ENCODE measurements at places on chromosomes 2 and 18.

GRCh38 chr2:196955036-196955435 lies 28.5 kb upstream of the PGAP1 start:
- DNase-seq = no peak

DNA sequence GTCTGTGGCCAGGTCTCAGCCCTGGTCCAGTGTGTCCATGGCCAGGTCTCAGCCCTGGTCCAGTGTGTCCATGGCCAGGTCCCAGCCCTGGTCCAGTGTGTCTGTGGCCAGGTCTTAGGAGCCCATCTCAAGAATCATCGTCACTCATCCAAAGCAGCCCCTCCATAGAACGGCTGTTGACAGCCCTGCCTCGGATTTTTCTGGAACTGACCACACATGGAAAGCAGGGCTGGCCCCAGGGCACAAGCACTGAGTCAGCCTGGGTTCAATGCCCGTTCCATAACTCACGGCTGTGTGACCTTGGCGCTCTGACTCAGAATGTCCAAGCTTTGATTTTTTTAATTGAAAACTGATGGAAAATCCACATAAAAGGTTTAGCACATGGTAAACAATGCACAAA lies 59.9 kb upstream of the SNTG2 start:
- DNase-seq = peak; percentile 73

DNA sequence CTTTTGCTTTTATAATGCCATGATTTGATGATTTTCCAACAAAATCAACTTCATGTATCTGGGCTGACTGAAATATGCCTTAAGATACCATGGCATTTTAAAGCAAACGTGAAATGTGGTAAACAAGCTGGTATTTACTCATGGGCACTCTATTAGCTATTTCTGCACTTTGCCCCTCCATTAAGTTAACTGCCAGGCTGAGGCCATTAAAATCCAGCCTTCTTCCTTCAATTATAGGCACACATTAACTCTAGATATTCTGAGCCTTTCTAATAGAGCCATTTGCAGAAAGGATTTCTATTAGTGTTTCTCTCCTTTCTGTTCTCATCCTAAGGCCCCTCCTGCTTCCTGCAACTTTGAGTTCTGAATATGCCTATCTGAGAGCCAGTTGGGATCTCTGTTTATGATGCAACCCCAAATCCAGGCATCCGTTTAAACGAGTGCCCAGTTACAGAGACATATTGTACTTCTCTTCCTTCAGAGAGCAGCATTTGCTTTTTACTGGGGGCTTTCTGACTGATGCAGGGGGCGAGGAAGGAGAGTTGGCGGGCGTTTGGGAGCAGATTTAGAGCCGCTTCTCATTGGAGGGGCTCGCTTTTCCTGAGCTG lies 1.6 kb upstream of the KCNJ3 start:
- DNase-seq = no peak

DNA sequence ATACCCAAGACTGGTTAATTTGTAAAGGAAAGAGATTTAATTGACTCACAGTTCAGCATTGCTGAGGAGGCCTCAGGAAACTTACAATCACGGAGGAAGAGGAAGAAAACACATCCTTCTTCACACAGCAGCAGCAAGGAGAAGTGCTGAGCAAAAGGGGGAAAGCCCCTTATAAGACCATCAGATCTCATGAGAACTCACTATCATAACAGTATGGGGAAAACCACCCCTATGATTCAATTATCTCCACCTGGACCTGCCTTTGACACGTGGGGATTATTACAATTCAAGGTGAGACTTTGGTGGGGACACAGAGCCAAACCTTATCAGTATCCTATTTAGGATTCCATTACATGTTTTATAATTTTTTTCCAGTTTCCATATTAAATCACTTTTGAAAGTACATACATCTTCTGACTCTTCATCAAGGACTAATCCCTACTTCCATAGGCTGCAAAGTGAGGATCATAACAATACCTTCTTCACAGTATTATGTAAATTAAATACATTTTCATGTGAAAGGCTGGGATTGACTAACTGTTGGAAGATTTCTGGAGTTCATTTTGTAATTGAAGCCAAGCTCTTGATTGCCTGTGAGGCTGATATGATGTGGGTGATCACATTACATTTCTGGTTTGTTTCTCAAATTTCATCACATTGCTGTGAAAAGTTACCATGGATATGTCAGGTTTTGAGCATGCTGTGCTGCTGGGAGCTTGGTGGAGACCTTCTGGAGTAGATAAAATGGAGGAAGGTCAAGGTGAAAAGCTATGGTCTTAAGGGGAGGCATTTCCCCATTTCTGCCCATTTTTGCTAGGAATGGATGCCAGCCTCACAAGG lies 31.7 kb upstream of the CERS6 start:
- DNase-seq = no peak

DNA sequence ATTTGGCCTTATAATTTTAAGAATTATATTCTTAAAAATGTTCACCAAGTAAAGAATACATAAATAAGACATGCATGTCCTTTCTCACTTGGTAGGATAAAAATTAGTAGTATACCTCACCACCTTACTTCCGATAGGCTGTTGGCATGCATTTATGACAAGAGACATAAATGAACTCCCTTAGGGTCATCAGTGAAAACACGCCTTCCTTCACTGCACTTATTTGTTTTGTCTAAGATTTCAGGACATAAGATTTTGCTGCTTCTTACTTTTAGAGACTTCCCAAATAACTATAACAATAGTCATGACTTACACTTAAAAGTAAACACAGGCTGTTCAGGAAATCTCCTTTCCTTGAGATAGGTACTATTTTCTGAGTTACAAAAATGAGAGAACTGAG lies 661.3 kb upstream of the CNTNAP5 start:
- no peak for DNase-seq

- DNase-seq = no peak
These were observed 81.4 kb upstream of the GATA6 start for GRCh38 chr18:22088029-22088428.

DNA sequence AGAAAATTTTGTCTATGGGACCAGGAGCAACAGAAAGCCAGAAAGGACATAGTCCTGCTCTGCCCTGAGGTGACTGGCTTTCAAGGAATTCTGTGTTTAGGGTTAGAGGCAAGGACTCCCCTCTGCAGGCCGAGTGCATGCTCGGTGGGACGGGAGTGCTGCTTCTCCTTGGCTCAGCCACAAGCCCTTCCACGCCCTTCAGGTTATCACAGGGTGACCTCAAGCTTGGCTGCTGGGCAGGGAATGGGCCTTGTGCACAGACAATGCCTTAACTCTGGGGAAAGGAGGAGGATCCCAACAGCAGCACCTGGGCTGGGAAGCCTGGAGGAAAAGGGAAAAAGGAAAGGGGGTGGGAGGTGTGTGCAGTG lies 32.8 kb downstream of the FAM178B start:
- DNase-seq = no peak

GRCh38 chr2:240405133-240405532 lies 30.3 kb upstream of the GPC1 start:
- peak; percentile 27 for DNase-seq

- no peak for DNase-seq
These were observed 23.5 kb downstream of the MARCHF4 start for GRCh38 chr2:216348756-216349308.

DNA sequence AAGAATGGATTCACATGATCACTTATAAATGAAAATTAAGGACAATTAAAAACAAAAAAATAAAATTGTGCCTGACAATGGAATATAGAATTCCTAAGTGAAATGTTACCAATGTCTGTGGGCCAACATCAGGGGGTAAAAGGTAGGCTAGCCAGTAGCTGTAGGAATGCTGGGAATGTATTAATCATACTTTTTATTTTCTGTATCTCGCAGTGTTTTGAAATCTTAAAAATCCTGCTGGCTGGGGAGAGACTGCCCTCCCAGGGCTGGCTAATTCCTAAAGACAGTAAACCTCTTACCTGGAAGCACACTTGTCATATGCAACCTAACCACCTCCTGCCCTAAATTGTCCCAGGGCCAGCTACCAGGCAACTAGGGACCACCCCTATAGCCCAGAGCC lies 69.8 kb downstream of the REV1 start:
- no peak for DNase-seq

GRCh38 chr2:121019071-121019470 lies 265.9 kb downstream of the TFCP2L1 start:
- no peak for DNase-seq

DNA sequence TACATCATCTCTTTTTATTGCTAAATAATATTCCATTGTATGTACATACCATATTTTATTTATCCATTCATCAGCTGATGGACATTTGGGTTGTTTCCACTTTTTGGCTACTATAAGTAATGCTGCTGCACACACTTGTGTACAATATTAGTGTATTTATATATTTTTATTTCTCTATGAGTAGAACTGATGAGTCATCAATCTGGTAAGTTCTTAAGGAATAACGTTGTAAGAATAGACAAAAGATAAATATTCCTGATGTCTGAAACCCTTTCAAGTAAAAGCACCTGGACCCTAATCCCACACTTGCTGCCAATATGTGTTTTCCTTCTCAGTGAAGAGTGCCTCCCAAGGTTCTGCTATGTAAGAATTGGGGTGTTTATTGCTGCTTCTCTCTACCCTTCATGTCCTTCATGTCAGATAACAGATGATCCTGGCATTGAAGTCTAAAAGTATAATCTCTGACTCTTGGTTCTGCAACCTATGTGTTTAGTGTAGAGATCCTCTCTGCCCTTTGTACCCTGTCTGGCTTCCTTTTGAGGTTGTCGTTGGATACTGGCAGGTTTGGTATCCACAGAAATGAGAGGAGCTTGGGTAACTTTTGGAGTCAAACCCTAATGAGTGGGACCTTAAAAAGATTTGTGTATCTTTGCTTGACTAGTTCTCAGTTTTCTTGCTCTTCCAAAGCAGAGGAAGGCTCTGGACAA lies 293.0 kb upstream of the EPC2 start:
- DNase-seq = no peak

GRCh38 chr2:119383410-119384140 lies 16.8 kb downstream of the DBI start:
- no peak for DNase-seq

GRCh38 chr2:128263902-128264331 lies 54.8 kb downstream of the HS6ST1 start:
- DNase-seq = no peak

- no peak for DNase-seq
These were observed 148.7 kb downstream of the TFCP2L1 start for GRCh38 chr2:121136323-121136722.

DNA sequence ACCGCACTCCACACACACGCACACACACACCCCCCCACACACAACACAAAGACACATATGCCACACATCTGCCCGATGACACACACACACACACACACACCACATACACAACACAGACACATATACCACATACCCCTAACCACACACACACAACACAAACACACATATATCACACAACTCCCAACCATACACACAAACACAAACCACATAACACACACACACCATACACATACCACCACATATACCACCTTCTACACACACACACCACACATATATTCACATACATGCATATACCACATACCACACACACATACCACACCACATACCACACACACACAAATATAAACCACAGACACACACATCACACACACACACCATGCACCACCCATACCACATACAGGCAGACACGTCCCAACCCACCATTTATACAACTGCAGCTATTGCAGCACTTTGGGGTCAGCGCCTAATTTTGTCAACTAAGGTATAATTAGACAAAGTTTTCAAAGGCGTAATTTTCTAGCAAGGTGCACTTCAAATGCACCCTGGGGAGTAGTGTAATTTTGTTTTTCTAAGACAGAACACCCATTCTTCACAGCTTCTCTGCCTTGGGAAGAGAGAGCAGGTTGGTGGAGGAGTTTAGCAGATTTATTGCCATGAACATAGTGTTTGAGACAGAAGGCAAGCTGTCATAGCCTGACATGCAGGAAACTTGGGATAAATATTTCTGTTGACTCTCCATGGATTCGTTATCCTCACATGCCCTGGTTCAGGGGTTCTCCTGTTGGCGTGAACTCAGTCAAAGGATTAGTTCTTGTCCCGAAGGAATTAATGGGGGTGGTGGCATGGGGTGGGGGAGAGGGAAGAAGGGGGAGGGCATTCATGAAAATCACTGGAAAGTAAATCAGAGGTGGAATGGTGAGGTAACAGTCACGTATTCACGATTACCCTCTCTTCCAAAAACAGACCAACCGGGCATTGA lies 416.1 kb downstream of the LPIN1 start:
- DNase-seq = no peak

GRCh38 chr2:19843992-19844515 lies 57.7 kb downstream of the TTC32 start:
- peak; percentile 20 for DNase-seq

- no peak for DNase-seq
These were observed 329.9 kb downstream of the DLGAP1 start for GRCh38 chr18:4125224-4125623.

GRCh38 chr2:237742191-237742590 lies 56.4 kb upstream of the RBM44 start:
- peak; percentile 24 for DNase-seq

DNA sequence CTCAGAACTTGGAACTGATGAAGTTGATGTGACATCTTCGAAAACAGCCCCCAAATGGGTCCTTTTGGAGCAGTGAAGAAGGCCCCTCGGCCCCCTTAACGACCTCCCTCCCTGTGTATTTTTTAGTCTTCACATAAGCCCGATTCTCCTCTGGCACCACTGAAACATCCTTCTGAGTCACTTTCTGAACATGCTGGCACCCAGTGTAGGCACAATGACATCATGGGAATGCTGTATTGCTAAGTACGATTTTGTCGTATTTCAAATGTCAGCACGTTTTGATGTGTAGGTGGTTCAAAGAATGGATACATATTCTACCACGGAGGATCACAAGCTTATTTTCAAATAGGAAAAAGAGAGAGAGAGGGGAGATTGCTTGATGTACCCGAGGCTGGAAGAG lies 111.7 kb upstream of the RIOK3 start:
- DNase-seq = no peak

- DNase-seq = no peak
These were observed 3.6 kb downstream of the DIS3L2 start for GRCh38 chr2:231965102-231965501.

DNA sequence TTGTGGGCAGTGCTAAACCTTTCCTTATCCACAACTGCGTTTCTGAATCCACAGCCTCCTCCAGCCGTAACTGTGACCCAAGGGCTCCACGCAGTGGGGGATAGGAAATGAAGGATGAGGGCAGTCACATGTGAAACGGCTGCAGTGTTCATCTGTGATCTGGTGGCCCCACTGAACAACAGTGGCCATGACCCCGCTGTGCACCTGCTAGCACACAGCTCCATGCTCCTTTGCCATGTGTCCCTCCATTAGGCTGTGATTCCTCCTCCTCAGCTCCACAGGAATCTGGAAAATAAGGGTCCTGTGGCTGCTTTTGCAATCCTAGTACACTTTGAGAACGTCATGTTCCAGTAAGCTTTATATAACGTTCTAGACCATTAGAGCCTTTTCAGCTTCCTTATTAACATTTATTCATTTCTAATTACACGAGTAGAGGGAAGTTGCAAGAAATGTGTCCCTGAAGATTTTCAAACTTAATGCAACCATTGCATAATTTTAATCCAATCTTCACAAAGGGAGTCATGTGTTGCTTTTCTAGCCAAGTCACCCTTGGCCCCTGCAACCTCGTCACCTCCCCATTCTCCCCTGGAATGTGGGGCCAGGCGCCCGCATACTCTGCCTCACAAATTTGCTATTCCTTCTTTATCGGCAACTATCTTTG lies 7.1 kb upstream of the NAPG start:
- DNase-seq = no peak
